ENCODE measurements at places on chromosomes 1 and 21.
A peak's percentile ranks its signal among the peaks of the same experiment; 100 is the strongest.

DNA sequence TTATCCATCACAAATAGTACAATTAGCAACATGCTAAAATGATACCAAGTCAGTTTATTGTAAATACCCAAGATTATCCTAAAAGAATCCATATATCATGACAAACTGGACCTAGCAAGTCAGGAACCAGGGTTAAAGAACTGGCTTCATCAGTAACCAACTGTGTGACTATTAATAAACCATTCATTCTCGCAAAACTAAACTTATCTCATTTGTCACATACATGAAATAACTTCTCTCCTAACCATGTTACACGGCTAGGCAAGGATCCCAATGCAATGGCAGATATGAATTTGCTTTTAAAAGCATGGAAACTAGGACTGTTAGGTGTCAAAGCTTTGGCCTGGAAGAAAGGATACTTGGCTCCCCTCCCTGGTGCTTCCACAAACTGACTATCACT lies 29.4 kb downstream of the CYP2J2 start:
- DNase-seq = no peak

GRCh38 chr21:37877888-37878684 lies 38.2 kb downstream of the KCNJ6 start:
- no peak for DNase-seq

GRCh38 chr1:32724678-32725614 lies 22.4 kb upstream of the SYNC start:
- DNase-seq = peak; percentile 76

- DNase-seq = no peak
Measured at GRCh38 chr1:41860214-41860613, 58.5 kb downstream of the HIVEP3 start.

DNA sequence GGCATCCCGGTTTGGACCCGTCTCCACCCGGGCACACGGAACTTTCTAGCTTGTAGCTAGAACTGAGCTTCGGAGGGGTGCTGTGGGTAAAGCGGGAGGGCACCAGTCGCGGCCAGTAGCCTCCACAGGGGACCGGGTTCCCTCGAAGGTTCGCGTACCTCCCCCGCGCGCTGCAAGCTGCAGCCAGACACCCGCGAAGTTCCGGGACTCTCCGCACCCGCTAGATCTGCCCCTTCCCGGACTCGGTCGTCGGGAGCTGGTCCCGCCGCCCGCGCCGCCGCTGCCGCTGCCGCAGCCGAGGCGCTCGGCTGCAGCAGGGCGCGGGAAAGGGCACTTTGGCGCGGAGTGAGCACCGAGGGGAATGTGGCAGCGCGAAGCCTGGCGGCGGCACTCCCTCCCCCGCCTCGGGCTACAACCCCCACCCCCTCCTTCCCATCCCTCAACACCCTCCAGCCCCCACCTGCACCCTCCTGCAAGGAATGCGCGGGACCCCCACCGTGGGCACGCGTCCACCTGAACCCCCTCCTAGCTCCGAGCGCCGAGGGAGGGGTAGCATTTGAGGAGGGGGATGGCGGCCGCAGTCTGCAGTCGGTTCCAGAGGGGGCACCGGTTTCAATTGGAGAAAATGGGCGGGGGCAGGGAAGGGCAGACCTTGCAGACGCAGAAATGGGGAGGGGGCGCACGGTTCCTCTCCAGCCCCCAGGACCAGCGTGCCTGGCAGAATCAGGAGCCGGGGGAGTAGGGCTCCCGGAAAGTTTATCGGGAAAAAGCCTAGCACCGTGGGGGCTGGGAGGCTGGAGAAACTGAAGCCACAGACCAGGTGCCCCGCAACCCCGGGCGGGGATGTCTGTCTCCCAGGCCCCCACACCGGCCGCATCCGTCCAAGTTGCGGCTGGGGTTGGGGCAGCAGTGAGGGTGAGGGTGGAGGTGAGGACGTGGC lies 968 bp downstream of the CSMD2 start:
- DNase-seq = no peak

- DNase-seq = peak; percentile 13
Measured at GRCh38 chr1:92944901-92945747, 16.1 kb downstream of the DIPK1A start.

- DNase-seq = no peak
Measured at GRCh38 chr1:116737855-116738321, 16.3 kb upstream of the CD2 start.

GRCh38 chr21:15557925-15558324 lies 171.9 kb upstream of the USP25 start:
- DNase-seq = no peak

DNA sequence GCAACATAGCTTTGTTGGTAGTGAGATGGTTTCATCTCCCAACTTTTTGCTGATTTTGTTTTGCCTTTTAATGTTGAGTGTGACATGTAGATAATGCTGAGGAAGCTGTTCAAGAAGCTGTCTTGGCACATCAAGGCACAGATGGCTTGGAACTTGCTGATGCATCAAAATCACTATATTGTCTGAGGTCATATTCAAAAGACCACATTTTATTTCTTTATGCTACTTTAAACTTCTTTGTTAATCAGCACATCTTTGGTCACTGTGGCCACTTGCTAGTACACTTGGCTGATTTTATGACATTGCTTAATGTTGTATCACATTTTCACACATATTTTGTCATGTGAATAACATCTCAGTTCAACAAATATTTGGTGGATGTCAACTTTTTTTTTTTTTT lies 87.1 kb upstream of the BCL10 start:
- DNase-seq = no peak

GRCh38 chr1:183721041-183721440 lies 67.9 kb upstream of the APOBEC4 start:
- no peak for DNase-seq

- DNase-seq = peak; percentile 8
Measured at GRCh38 chr1:92543131-92544055, 56.7 kb upstream of the GFI1 start.

- DNase-seq = peak; percentile 86
Measured at GRCh38 chr1:185402930-185403329, 85.9 kb upstream of the IVNS1ABP start.

GRCh38 chr1:43764581-43764980 lies 57.2 kb downstream of the ST3GAL3 start:
- DNase-seq = peak; percentile 17

DNA sequence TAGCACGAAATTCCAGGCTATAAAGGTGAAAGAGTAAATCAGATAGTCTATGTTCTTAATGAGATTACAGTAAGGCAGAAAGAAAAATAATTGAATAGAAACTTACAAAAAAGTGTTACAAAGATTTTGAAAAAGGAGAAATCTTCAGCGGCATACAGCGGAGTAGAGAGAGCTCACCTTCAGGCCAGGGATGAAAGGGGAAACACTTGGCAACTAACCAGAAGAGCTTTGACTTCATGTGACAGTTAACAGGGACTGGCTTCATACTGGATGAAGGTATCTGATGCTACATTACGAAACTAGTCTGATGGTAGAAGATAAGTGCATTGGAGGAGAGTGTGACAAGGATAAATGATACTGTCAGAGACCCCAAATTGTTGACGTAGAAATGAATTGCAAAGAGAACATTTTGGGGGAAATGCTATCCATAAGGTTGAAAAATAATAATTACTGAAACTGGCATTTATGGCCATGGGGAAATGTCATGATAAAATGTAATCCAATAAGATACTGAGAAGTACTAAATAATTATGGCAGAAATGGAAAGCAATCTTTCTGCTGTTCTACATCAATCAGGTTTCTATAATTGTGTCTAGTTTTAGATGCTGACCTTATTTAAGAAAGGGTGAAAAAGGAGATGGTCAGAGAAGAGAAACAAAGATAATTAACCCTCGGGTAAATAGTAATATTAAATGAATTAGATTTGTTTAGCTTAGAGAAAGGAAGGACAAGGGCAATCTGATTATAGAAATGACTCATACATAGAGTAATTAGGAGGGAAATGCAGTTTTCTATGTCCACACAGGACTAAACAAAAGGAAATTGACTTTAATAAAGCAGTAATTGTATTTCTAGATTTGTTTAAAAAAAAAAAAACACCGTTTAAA lies 808.7 kb downstream of the NCAM2 start:
- no peak for DNase-seq

- no peak for DNase-seq
Measured at GRCh38 chr1:215807911-215808436, 240.9 kb downstream of the KCTD3 start.

GRCh38 chr21:14547834-14548513 lies 1.9 kb upstream of the SAMSN1 start:
- no peak for DNase-seq

DNA sequence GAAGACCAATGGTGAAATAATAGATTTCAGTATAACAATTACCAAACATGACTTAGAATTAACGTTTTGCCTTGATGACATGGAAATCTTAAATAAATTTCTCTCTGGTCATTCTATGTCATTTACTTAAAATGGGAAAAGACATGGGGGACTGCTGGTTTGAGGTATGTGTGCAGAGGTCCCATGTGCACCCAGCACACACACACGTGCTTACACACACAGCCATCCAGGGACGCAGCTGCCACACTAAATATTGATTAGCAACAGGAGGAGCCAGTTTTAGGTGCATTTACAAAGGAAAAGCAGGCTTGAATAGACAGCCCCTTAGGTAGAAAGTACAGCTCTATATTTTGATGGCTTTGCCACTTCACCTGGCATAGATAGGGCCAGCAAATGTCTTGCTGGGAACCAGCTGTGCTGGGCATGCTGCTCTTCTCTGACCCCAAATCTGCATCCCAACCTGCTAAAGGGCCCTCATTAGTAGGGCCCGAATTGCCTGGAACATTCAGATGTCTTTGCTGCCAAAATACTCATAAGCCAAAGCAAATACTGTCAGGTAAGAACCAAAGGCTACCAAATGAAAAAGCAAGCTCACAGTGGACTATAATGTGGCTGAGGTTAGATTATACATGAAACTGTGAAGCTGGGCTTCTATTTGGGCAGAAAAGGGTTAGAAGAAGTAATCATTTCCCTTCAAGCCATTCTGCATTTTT lies 399.9 kb downstream of the HHAT start:
- DNase-seq = no peak

- no peak for DNase-seq
Measured at GRCh38 chr1:232669981-232670747, 40.2 kb upstream of the SIPA1L2 start.

- DNase-seq = peak; percentile 24
Measured at GRCh38 chr1:21149855-21150432, 26.8 kb downstream of the EIF4G3 start.

DNA sequence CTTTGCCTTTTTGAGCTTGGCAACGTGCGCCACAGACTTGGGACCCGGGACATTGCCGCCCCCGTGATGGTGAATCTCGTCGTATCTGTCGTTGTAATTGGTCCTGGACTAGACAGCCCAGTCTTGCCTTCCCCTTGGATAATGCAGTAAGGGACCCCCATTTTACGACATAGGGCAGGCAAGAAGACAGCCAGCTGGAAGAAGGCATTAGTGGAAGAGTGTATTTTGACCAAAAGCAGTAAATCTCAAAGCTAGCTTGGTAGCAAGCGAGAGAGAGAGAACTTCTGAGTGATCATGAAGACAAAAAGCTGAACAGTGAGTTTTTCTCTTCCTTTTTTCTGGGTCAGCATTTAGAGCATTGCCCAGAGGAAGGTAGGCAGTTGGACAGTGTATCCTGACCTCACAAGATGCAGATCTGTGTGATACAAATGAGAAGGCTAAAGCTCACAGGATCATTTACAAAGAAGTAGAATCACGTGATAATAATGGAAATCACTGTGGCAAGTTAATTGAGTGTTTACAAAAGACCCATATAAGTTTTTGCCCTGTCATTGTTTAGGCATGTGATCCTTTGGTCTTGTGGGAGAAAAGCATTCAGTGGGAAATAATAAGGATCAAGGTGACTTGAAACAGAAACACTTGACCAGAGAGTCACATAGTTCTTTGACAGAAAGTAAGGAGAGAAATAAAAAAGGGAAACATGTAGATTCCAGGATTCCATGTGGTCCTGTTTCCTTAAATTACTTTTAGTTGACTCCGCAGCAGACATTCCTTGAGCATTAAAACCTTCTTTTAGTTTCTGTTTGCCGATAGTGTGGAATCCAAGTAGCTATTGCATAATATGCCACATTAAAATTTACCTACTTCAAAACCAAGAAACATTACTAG lies 66.3 kb downstream of the CNST start:
- no peak for DNase-seq

GRCh38 chr1:223183268-223183862 lies 40.3 kb upstream of the TLR5 start:
- no peak for DNase-seq

GRCh38 chr1:117401761-117402160 lies 34.5 kb downstream of the MAN1A2 start:
- DNase-seq = no peak

DNA sequence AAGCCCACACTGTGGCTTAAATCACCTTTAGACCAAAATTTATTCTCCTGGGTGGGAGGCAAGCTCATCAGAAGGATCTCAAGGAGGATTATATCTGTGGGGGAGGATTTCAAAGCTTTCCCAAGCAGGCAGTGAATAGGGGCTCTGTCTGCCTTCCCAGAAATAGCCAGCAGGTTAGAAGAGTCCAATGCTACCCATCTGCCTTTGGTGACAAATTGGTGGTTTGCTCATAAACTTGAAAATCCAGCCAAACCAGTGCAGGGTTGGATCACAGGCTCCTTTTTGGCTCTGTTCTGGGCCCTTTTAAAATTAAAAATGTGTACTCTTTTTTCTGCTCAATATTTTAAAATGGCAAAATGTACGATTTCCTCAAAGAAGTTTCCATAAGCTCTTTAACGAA lies 118.9 kb upstream of the ZC3H11B start:
- no peak for DNase-seq

- DNase-seq = no peak
Measured at GRCh38 chr1:110286564-110286963, 52.6 kb upstream of the RBM15 start.

DNA sequence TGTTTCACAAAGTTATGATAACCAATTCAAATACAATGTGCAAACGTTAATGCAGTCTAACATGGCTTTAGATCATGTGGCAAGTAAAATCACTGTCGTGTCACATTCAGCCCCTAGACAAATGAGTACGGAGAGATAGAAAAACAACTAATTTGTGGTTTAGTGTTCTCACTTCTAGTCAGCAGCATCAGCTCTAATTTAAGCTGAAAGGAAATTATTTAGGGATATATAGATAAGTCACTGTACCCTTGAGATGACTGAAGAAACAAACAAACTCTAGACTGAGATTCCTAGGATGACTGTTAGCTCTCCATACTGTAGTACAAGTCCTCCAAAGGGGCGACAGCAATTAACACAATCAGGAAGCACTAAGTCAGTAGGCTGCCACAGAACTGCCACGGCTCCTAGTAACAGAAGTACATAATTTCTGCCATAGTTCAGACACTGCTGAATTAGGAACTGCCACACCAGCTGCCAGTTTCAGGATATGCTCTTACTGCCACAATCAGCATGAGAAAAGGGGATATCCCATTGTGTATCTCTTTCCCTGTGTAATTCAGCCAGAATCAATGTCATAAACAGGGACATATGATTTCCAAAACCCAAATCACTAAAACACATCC lies 150.4 kb upstream of the NEGR1 start:
- DNase-seq = peak; percentile 28

- no peak for DNase-seq
Measured at GRCh38 chr21:17139696-17140095, 373.1 kb upstream of the CXADR start.

- DNase-seq = no peak
Measured at GRCh38 chr1:162605225-162605927, 26.9 kb upstream of the DDR2 start.
